Occipital lobe (tissue), 3 donors: ENCODE measurements at places on chromosomes 16 and 17.

DNA sequence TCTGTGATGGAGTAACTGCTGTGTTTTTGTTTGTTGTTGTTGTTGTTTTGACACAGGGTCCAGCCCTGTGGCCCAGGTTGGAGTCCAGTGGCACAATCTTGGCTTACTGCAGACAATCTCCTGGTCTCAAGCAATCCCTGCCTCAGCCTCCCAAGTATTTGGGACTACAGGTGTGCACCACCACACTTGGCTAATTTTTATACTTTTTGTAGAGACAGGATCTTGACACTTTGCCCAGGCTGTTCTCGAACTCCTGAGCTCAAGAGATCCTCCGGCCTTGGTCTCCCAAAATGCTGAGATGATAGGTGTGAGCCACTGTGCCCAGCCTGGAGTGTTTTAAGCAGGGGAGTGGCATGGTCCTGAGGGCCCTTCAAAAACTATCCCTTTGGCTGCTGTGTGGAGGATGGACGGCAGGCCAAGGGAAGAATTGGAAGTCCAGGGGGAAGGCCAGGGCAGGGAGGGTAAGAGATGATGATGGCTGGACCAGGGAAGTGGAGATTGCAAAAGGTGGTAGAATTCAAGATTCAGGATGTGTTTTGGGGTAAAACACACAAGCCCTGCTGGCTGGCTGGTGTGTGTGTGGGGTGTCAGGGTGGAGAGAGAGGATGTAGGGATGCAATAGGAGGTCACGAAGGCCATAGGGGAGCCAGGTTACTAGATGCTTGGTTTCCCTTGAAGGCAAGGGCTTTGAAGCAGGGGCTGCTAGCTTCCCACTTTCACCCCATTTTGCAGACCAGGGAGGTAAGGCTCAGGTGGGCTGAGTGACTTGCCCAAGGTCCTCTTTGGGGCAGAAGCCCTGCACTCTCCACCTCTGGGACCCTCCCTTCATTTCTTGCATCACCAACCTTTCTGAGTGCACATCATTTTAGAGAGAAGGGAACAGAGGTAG, 18.8 kb upstream of the PLLP start:
- DNase-seq = no peak

- DNase-seq = no peak
These were observed 28.3 kb downstream of the ETV4 start for GRCh38 chr17:43517615-43518386.

GRCh38 chr16:629185-629832, 1.5 kb upstream of the WFIKKN1 start:
- no peak for DNase-seq

- DNase-seq = no peak
These were observed 702.6 kb upstream of the CDH8 start for GRCh38 chr16:62738666-62739460.

DNA sequence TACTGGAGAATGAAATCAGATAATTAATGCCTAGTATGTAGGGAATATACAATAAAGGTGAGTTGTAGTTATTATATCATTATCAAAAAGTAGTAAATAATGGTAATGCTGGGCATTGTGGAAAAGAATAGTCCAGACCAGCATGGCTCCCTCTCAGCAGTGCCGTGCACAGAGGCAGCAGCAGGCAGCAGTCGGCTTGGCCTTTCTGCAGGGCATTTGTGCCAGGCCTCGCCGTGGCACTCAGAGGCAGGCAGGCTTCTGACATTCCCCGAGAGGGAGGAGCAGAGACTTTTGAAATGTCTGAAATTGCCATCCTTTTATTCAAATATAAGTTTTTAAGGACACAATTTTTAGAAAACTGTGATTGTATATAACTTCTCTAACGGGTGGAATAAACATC, 15.0 kb downstream of the KIAA0513 start:
- no peak for DNase-seq

GRCh38 chr17:36777118-36777517, 160.2 kb upstream of the LHX1 start:
- DNase-seq = no peak

- DNase-seq = no peak
These were observed 5.9 kb downstream of the RHBDF1 start for GRCh38 chr16:66309-67182.

- DNase-seq = no peak
These were observed 21.4 kb downstream of the CCDC102A start for GRCh38 chr16:57514791-57515600.

- DNase-seq = no peak
These were observed 288 bp downstream of the ANKRD40CL start for GRCh38 chr17:50767030-50767429.

GRCh38 chr17:44636562-44636961, 19.7 kb upstream of the MEIOC start:
- no peak for DNase-seq

- no peak for DNase-seq
These were observed 46.1 kb upstream of the MYOCD start for GRCh38 chr17:12619459-12620199.

DNA sequence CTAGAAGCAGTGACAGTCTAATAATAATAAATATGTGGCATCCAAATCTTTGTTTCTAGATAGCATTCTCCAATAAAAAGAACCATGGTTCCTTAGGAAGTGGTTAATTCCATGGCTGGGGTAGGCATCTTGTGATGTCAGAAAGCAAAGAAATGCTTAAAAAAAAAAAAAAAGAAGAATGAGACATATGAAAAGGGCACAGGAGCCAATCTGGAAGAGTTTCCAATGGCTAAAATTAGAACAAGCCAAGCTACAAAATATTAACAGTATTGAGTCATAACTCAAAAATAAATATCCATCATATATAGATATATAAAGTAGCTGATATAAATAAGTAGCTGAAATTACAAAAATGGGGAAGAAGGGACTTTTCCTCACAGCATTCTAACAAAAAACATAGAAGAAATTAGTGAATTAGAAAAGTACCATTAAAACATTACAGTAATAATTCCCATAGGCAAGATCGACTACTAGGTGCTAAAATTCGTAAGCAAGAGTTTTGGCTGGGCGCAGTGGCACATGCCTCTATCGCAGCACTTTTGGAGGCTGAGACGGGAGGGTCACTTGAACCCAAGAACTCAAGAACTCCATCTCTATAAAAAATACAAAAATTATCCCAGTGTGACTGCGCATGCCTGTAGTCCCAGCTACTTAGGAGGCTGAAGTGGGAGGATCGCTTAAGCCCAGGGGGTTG, 111.3 kb downstream of the TRIM37 start:
- no peak for DNase-seq

DNA sequence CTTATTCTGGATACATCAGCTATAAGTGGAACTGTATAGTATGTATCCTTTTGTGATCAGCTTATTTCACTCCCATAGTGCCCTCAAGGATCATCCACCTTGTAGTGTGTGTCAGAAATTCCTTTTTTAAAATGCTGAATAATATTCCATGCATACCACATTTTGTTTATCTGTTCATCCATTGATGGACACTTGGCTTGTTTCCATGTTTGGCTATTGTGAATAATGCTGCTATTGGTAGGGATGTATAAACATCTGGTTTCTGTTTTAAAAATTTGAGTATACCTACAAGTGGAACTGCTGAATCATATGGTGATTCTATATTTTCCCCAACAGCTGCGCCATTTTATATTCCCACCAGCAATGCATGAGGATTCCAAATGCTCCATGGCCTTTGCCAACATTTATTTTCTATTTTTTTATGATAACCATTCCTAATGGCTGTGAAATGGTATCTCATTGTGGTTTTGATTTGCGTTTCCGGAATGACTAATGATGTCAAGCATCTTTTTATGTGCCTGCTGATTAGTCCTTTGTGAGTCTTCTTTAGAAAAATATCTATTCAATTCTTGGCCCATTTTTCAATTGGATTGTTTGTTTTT, 11.6 kb downstream of the RCVRN start:
- DNase-seq = no peak

DNA sequence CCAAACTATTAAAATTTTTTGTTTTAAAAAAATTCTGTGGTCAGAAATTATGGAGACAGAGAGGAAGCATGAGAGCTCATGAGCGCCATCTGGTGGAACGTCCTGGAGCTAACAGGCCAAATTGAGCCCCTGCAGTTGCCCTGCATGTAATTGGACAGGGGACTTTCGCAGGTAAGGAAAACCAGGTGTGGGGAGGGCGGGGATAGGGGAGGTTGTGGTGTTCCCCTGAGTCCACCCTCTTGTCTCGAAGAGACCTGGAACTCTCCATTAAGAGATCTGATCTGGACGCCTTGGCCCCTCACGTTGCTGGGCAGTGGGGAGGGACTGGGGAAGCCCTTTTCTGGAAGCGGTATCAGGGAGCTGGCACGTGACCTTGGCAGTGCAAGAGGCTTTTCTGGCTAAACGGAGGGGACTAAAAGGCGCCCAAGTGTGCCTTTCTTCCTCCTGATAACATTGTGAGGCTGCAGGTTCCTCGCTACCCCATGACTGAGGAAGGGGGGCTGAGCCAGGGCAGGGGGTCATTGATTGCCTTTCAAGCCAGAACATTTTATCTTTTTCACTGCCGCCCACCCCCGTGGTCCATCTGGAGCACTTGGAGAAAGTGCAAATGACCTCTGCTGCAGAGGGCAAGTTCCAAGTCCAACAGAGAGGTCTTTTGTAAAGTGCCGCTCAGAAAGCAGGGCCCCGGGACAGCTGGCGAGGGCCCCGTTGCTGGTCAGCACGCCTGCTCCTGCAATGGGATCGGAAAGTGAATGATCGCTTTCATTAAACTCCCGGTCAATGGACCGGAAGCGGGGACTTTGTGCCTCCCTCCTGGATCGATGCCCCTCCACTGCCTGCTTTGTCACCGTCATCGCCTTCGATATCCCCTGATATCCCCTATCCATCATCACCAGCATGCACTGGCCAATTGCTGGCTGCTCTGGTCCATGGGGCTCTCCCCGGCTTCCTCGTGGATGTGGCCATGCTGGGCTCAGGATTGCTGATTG, 18.4 kb downstream of the PDILT start:
- DNase-seq = peak; percentile 17

DNA sequence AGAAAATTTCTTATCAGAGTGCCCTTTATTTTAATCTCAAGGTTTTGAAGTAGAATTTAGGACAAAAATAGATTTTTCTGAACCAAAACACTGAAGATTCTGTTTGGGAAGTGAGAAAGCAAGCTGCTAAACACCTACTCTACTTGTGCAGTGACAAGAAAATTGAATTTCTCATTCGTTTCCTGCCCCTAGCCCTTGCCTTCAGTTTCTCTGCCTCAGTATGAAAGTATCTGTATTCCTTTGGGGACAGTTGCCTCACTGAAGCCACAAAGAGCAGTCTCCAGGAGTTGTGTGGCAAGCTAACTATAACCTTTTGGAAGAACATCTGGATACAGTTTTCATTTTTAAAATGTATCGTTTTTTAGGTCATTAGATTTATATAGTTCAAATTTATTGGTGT, 19.7 kb downstream of the MOSMO start:
- DNase-seq = no peak

DNA sequence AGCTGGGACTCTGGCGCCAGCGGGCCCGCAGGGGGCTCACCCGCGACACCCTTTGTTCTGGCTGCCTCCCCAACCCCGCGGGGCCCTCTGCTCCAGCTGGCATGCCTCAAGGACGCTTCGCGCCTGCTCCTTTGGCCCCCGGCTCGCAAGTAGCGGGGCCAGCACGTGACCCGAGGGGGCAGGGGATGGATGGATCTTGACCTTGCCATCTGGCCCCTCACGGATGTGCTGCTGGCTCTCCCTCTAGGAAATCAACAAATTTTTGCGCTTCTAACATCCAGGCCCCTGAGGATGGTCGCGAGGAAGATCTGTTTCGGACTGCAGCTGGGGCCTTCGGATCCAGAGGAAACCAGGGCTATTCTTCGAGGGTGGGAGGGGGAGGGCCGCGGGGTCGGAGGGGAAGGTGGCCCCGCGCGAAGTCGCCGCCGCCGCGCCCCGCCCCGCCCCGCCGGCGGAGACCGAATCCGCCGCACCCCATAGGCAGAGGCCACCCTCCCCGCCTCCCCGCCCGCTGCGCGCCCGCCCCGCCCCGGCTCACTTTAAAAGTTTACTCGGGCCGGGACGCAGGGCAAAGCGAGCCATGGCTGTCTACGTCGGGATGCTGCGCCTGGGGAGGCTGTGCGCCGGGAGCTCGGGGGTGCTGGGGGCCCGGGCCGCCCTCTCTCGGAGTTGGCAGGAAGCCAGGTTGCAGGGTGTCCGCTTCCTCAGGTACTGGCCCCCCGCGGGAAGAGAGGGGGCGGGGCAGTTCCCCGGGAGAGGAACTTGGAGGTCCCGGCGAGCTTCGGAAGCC, at the start of gene ACSF2:
ACSF2 (plus strand) TSS at position 537 of the 790 bp plus-strand sequence; CDS start at position 581, 44 bp downstream.
- DNase-seq = no peak

DNA sequence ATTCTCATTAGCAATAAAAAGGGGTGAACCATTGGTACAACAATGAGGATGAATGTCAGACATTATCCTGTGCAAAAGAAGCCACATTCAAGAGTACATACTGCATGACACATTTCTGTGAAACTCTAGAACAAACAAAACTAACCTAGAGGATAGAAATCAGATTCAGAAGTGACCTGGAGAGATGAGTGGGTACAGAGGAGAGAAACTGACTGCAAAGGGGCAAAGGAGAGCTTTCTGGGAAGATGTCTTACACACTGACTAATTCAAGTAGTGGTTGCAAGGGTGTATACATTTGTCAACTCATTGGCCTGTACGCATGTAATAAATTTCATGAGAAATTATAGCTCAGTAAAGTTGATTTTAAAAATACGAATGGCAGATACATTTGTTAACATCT, 115.6 kb downstream of the GAS7 start:
- no peak for DNase-seq

- no peak for DNase-seq
These were observed 10.4 kb downstream of the DCUN1D3 start for GRCh38 chr16:20889625-20890275.

GRCh38 chr17:19656851-19657581, 8.5 kb downstream of the ALDH3A2 start:
- no peak for DNase-seq

DNA sequence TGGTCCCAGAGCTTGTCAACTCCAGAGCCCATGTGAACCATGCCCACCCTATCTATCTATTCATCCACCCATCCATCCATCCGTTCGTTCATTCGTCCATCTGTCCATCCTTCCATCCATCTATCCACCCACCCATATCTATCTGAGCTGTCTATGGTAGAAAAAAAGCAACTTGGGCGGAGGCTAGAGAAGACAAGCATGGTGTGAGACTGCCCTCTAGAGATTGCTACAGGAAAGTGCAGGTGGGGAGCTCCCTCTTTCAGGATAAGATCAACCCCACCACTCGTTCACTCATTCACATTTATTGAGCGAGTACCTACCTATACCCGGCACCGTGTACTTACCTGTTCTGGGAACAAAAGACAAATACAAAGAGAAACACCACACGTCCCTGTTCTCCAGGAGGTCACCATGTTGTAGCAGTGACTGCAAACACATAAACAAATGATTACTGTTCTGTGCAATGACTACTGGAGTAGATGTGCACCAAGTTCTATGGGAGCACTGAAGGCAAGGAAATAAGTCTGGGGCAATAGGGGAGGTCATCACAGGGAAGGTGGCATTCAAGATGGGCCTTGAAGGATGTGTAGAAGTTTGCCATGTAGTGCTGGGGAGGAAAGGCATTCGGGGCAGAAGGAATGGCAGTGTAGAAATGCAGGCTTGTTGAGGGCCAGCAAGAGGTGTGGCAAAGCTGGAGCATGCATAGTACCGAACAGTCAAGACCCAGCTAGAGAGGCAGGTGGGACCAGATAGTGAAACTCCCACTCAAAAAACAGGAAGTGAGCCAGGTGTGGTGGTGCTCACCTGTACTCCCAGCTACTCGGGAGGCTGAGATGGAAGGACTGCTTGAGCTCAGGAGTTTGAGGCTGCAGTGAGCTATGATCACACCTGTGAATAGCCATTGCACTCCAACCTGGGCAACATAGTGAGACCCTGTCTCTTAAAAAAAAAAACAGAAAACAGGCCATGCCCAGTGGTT, 13.4 kb upstream of the ATP5MC1 start:
- no peak for DNase-seq
